Cardiac fibroblast (primary cell): ENCODE measurements at places on chromosomes 1 and 21.

DNA sequence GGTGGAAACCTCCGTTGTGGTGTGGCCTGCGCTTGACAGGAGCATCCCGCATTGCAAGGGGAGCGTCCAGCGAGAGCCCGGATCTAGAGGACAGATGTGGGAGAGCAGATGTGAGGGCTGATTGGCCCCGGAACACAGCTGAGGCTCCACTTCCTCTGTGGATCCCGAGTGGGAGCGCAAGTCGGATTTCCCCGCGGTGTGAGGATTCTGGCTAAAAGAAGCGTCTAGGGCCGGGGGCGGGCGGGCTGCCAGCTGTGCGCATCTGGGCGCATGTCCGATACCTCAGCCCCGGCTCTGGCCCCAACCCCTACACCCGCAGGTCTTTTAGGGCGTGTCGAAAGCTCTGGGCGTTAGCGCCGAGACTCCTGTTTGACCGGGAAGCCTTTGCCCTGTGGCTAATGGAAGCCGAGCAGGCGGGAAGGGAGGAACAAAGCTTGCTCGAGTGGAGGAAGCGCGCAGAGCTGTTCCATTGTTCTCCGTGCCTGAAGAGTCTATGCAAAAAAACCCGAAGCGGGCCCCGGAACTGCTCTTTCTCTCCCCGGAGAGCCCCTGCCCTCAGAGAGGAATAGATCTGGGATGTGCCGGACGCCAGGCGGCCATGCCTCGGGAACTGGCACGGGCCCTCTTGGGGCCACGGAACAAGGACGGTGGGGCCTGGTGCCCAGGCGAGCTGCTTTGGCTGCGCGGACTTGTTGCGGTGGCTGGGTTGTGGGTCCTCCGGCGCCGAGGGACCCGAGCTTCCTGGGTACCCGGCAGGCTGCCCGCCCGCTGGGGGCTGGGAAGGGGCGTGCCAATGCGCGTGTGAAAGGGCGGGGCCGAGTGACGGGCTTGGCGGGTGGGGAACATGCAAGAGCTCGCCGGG is 111.1 kb downstream of the NAV1 start:
- peak; percentile 76 for DNase-seq

DNA sequence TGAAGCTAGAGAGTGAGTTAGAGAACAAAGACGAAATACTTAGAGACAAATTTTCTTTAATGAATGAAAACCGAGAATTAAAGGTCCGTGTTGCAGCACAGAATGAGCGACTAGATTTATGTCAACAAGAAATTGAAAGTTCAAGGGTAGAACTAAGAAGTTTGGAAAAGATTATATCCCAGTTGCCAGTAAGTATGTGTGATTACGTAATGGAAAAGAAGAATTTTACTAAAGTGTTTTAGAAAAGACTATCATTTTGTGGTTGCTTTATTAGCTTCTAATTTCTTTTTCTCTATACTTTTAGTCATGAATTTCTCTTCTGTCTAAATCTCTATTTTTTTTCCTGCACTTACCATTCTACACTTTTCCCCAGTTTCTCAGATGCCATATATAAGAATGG is 26.7 kb downstream of the CCDC18 start:
- no peak for DNase-seq

GRCh38 chr1:48943393-48943792 is 166.7 kb upstream of the BEND5 start:
- peak; percentile 1 for DNase-seq

DNA sequence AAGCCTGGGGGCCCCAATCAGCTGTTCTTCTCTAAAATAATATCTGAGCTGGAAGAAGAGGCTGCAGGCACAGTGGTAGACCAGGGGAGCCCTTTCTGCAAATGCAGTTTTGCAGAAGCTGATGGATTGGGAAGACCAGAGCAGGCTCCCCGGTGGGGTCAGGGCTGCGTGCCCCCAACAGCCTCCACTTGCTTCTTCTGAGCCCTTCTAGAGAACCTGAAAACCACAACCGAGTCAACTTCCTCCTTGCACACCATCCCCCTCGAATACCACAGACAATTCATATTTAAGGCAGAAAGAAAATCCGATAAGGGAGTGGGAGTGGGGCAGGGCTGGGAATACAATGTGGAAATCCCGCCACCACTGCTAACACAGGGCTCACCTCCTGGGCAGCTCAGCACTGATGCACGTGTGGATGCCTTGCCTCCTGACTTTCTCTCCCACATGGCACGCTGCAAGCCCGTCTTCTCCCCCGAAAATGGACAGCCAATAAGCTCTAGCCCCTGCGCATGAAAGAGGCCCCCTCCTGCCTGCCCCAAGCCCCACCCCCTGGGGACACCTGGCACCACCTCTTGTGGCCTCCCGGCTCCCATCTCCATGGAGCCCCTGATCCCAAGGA is 25.4 kb upstream of the ALDH4A1 start:
- peak; percentile 56 for DNase-seq

- DNase-seq, result peak; percentile 79
Measured at GRCh38 chr1:117657031-117657430, 51.2 kb downstream of the TENT5C start.

GRCh38 chr21:46189213-46189958 is 5.1 kb upstream of the SPATC1L start:
- DNase-seq, result peak; percentile 56

- peak; percentile 85 for DNase-seq
Measured at GRCh38 chr1:33256471-33257206, at the start of gene ZNF362. Gene ZNF362, plus strand, starts transcription at chr1:33256492. Its CDS starts 14,083 bp downstream, at chr1:33270575.

DNA sequence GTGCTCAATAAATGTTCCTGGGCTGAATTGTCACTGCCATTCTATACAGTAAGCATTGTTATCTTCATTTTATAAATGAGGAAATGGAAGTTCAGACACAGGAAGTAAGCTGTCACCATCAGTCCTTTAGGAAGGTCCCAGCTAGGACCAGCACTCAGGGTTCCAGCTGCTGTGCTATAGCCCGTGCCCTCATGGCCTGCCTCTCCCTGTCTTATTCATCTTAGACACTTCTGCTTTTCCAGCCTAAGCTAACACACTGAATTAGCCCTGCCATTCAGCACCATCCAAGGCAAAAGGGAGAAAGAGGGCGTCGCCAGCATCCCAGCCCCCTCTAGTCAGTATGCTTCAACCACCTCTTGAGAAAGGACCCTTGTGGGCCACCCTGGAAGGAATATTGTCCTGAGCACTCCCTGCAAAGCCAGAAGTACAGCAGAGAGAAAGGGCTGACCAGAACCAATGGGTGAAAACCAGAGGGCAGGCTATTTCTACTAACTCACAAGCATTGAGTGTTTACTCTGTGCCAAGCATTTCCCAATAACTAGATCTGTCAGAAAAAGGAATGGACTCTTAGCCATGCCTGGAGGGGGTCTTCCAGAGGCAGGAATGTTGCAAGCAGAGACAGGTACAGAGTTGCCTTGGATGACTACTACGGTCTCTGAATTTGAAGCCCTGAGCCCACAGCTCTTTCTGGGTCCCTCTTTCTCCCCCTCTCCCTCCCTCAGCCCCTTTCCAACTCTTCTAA is 77.9 kb upstream of the NFIA start:
- no peak for DNase-seq

- DNase-seq, result peak; percentile 43
Measured at GRCh38 chr1:163258181-163258580, 55.5 kb upstream of the RGS5 start.

DNA sequence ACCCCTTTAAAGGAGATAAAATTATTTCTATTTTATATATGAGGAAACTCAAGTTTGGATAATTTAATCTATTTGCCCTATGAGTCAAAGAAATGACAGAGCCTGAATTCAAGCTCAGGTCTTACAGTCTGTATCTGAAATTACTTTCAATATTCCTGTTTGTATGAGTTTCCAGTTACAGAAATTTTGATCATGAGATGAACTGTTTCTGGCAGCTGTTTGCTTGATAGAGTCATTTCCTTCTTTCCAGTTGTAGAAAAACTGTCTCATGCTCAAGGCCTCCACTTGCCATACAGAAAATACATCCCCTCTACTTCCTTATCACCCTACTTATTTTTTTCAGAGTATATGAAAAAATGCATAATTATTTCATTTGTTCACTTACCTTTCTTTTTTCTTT is 87.6 kb downstream of the PTPRC start:
- peak; percentile 8 for DNase-seq

DNA sequence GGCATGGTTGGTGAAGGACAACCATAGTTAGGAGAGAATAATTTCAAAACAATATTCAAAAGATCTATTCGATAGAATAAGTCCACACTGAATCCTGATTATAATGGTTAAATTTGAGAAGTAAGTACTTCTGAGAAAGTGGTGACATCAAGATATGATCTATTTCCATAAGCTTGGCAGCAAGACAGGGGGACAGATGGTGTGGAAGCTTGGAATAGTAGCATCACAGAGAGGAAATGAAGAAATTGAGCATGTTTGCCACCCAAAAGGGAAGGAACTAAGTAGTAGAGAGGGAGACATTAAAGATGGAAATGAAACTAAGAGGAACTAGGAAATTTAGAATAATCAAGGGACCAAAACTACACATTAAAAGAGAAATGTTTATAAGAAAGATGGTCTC is 94.5 kb downstream of the OLFM3 start:
- no peak for DNase-seq

DNA sequence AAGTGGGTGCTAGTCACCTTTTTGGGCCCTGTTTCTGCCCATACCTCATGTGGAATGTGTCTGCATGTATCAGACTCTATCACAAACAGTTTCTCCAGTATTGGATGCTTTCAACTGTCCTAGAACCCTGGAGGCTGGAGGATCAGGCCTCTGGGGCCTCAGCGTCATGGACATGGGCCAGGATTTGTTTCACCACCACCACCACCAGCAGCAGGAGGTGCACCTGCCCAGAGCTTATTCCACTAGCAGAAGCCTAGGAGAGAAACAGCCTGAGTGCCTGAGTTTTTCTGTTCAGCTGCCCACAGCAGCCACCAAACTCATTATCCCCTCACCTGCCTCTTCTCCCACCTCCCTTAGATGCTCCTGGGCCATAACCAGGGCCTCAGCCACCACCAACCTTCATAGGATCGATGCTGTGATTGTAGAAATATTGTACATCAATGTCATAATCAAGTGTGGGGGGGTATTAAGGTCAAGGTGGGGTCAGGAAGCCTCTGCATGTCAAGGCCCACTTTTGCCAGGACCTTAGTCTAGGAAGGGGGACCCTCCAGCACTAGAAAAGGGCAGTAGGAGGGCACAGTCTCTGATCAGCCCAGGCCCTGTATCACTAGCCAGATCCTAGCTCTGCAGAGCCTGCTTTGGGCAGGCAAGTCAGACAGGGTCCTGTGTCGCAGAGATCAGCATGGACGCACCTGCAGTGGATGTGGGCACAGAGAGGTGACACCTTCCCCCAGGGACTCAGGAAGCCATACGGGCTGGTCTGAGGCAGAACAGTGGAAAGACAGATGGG is 9.3 kb downstream of the DMAP1 start:
- DNase-seq, result no peak

GRCh38 chr1:18531503-18531845 is 50.7 kb downstream of the KLHDC7A start:
- DNase-seq, result no peak

DNA sequence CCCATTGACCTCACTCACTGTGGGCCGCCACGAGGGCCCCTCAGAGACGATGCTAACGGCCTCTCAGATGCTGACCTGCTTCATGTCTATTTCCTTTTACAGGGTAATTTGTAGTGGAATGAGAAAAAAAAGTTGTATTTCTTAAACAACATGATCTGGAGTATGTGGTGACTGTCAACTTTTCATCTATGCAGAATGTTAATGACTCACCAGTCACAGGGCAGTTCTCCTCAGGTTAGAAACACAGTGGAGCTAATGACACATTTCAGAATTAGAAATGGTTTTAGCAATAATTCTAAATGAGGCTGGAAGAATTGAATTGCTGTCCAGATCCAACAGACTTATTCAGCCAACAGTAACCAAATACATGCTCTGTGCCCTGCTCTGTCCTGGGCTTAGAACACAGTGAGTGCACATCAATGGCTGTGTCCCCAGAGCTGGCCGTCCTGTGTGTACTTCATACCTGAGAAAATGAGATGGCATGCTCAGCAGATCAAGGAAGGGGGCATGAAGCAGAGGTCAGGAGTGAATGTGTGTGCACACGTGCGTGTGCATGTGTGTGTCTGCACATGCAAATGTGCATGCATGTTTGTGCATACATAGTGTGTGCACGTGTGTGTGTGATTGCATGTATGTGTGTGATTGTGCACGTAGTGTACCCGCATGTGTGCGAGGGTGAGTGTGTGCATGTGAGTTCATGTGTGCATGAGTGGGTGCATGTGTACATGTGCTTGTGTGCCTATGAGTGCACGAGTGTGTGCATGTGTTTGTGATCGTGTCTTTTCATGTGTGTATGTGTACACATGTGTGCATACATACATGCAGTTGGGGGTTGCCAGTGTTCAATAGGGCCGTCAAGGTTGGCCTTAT is 145.3 kb downstream of the PCBP3 start:
- peak; percentile 31 for DNase-seq

DNA sequence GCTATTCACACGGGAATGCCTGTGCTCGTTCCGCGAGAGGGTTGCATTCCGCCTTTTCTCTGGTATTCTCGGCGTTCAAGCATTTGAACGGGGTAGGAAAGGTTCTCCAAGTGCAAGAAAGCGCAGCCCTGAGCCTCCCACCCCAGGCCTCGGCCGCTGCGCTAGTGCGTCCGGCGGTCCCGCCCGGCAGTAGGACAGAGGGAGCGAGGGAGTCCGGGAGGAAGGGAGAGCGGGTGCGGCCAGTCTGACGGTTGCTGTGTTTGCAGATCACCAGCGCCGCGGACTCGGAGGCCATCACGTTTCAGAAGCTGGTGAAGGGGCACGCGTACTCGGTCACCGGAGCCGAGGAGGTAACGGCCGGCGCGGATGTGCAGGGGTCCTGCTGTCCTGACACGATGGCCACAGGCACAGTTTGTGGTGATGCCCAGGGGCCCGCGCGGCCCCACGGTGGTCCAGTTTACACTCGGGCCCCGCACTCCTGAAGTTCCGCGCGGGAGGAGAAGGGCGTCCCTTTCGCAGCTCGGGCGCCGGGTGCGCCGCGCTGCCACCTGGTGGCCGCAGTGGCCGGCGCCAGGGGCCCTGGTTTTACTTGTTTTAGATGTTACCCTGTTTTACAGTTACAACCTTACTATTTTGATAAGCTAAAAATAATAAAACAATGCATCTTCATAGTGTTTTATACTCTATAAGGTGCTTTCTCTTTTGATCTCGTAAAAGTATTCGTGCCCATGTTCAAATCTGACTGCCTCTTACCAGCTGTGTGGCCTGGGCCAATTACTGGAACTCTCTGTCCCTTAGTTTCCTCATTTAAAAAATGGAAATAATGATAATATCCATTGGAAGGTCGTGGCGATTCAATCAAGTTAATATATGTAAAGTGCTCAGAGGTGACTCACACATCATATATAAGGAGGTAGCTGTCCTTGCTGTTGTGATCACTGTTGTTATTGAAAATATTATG is 36.7 kb downstream of the CAPN2 start:
- peak; percentile 66 for DNase-seq

DNA sequence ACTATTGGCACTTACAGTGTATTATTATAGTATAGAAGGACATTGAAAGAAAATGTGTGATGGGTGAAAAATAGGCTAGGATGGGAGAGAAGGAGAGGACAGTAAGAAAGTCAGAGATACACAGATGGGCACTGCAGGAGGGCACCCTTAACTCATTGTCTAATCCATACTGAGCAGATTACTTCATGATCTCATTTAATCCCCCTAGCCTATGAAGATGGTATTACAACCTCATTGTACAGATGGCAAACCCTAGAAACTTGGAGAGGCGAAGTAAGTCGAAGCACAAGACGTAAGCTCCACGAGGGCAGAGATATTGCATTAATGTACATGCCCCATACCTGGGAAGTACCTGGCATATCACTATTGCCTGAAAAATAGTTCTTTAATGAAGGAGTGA is 346.9 kb upstream of the DAB1 start:
- peak; percentile 9 for DNase-seq
